Activated CD8-positive, alpha-beta memory T cell treated with anti-CD3 and anti-CD28 coated beads for 48 hours (primary cell): ENCODE measurements at places on chromosomes 12 and 14.

DNA sequence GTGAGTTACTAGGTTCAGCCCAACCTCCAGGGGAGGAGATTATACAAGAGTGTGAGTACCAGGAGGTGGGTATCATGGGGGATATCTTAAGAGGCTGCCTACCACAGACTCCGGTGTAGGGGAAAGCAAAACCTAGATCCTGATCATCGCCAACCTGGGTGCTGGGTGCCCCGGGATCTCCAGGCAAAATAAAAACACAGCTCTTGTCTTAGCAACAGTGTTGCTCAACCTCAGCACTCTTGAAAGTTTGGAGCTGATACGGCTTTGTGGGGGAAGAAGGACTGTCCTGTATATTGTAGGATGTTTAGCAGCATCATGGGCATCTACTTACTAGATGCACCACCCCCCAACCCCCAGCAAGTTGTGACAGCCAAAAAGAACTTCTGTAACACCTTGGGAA, 74.5 kb downstream of the CCDC60 start:
- DNase-seq, result no peak

DNA sequence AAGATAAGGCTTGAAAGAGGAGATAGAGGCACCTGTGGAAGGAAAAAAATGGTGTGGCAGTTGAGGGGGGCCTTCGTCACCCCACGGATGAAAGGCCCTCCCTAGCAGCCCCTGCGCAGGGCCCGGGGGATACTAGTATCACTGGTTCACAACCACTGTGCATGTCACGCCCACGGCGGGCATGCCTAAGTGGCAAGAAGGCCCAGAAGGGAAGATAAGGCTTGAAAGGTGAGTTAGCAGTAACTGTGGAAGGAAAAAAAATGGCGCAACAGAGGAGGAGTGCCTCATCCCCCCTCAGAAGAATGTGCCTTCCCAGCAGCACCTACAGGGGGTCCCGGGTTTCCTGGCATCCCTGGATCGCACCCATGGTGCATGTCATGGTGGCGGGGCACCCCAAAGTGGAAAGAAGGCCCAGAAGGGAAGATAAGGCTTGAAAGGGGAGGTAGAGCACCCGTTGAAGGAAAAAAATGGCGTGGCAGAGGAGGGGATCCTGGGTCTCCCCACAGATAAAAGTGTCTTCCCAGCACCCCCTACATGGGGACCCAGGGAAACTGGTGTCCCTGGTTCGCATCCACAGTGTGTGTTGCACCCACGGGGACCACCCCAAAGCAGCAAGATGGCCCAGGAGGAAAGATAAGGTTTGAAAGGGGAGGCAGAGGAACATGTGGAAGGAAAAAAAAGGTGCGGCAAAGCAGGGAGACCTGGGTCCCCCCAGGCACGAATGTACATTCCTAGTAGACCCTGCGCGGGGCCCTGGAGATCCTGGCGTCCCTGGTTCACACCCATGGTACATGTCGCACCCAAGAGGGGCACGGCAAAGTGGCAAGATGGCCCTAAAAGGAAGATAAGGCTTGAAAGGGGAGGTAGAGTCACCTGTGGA, 279.2 kb downstream of the ALG10 start:
- DNase-seq, result no peak

GRCh38 chr14:87131879-87132278, 861.1 kb downstream of the GALC start:
- DNase-seq, result no peak

DNA sequence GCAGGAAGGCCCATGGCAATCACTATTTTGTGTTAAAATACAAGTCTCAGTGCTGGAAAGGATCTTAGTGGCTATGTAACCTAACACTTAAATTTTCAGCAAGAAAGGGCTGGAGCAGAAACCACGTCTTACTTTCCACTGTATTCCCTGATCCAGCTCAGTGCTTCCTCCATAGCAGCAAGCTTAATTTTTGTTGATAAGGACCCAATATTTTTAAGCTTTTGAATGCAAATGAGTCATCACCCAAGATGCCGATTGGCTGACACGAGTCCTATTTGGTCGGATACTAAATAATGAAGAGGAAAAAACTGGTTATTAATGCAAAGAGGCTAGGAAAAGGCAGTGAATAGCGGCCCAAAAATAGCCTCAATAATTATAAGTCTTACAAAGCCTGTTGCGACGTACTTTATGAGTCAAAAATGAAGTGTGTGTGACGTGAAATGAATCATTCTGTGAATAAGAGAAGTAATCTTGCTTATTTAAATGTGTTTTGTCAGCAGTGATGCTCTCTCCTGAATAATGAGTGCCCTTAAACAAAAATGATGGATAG, 46.9 kb upstream of the IGF1 start:
- no peak for DNase-seq

GRCh38 chr12:131229426-131230339, 276.0 kb downstream of the ADGRD1 start:
- no peak for DNase-seq

- no peak for DNase-seq
Measured at GRCh38 chr12:67893022-67893580, 96.1 kb upstream of the IFNG-AS1 start.

DNA sequence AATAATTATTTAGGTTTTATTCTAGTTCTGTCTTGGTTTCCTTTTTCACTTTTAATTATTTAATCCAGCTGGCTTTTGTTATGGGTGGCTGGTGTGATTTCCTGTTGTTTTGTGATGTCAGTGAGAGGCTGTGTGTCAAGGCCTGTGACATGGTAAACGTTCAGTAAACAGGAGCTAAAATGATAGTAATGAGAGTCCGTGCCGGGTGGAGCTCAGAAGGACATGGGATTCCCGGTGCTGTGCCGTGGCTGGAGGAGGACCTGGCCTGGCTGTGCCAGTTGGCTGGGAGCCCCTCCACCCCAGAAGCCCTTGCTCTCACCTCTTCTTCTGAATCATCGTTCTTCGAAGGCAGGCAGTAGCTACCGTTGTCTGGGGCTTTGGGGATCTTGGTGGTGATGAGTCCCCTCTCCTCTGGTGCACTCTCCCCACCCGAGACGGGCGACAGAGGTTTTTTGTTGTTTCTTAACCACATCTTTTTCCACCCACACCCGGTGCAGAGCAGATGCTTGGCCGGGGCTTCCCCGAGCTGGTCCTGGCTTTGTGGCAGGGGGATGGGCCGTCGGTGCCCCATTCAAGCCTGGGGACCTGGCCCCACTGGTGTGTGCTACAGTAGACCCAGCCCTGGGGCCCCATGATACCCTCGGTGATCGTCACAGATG, 29.1 kb downstream of the SH2B3 start:
- peak; percentile 58 for DNase-seq

GRCh38 chr14:79552778-79553177, 658.5 kb downstream of the DIO2 start:
- DNase-seq, result no peak

DNA sequence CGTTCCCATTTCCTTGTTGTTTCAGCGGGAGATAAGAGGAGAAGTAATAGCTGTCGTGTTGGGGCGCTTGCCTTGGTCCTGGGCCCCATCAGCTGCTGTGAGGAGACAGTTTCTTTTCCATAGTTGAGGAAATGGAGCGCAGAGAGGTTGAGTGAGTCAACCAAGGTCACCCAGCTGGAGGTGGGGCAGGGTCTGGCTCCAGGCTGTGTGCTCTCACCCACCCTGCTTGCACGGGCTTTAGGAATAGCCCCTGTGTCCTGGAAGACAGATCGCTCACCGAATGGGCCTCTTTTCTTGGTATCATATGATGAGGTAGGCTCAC, 165.7 kb upstream of the RTL1 start:
- no peak for DNase-seq

GRCh38 chr14:105529569-105530284, 3.3 kb downstream of the TMEM121 start:
- DNase-seq, result no peak

DNA sequence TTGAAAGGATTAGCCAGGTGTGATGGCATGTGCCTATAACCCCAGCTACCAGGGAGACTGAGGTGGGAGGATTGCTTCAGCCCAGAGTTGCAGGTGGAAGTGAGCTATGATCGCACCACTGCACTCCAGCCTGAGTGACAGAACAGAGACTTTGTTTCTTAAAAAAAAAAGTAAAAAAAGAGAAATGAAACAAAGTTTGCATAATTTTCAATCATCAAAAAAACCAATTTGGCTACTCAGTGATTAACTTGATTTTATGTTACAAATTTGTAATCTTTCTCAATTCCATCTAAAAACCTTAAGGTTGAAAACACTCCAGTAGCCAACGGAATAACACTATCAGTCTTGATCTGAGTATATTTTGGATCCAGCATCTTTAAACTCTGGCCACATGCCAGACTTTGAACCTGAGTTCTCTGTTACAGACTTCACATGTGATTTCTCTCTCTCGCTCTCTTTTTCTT, 12.6 kb upstream of the DENND5B start:
- DNase-seq, result no peak

DNA sequence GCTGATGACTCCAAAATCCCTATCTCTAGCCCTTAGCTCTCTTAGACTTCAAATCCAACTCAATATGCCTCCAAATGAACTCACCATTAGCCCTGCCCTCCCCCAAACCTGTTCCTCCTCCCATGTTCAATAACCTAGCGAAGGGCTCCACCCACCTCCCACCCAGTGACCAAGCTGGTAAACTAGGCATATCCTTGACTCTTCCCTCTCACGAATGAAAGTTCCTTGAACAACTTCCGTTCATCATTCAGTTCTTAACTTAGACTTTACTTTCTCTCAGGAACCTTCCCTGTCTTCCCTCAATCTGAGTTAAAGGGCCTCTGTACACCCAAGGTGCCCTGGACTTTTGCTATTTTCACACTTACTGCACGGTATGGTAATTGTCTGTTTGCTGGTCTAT, 1.9 kb upstream of the KLHDC1 start:
- DNase-seq, result no peak

- no peak for DNase-seq
Measured at GRCh38 chr14:105527381-105527825, 1.0 kb downstream of the TMEM121 start.

DNA sequence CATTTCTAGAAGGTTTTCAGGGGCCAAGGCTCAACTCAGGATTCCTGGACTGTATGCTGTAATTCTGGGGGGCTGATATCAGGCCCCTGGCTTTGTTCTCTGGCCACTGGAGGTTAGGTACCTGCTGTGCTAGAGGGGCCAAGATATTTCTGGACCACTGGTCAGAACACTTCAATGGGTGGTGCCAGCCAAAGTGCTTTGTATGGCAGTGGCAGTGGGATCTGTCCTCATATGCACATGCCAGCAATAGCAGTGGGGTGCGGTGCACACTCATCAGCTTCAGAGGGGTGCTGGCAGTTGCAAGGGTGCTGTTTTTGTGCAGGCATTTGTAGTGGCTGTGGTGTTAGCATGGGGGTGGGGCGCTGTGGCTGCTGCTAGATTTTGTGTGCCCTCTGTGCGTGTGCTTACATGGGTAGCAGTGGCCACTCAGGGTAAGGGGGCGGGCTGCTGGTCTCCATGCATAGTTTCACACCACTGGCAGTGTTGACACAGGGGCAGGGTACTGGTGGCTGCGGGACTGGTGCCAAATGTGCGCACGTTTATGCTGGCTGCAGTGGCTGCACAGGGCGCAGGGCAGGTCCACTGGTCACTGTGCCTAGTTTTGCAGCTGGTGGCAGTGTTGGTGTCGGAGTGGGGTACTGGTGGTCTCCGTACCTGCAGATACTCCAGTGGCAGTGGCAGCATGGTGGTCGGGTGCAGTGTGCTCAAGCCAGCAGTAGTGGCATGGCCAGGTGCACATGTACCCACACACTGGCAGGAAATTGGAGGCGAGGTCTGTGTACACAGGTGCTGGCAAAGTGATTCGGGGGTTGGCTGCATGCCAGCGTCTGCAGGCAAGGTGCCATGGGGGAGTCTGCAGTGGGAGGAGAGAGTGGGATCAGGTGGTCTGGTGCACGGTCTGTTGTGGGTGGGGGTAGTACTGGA, 12.6 kb downstream of the NOPCHAP1 start:
- DNase-seq, result no peak

DNA sequence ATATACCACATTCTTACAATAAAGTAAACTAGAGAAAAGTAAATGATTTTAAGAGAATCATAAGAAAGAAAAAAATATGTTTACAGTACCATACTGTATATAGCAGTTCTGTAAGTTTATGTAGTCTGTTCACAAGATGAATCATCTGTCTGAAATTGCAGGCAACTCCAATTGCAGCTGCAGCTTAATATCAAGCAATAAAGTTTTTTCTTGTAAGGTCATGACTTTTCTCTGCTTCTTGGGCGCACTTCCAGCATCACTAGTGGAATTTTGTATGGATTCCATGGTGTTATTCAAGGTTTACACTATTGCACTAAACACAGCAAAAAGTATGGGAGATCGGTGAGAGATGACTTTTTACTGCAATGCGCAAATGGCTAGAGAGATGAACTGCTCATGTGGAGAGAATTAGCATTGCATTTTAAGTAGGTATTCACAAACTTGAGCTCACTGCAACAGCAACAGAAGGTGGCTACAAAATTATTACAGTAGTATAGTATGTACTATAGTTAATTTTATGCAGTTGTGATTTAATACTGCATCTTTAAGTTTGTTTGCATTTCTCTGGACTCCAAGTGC, 445.4 kb upstream of the OR4E1 start:
- DNase-seq, result no peak

GRCh38 chr14:37587881-37588666, 7.0 kb downstream of the FOXA1 start:
- DNase-seq, result no peak

GRCh38 chr12:25401547-25402345, 151.0 kb upstream of the KRAS start:
- DNase-seq, result no peak

DNA sequence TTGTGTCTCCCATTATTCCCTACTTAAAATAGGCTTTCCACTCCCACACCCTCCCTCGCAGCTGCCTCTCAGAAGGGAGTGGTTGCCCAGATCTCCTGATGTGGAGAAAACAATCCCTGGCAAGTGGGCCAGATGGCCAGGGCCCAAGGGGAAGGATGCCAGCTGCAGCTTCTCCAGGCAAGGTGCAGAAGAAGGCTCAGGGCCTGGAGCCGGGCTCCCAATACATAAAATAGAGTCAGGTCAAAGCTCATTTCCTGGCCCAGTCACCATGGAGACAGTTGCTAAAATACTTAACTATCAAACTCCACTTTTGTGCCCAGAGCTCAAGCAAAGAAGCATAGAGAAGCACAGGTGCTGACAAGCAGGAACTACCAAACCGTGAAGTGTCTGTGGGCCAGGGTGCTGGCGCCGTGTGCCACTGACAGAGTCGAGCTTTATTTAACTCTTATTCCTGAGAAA, 45.7 kb upstream of the ITPR2 start:
- DNase-seq, result no peak

GRCh38 chr12:23671881-23672280, 277.6 kb downstream of the SOX5 start:
- no peak for DNase-seq
